Adrenal gland (tissue), 19 donors: ENCODE measurements at places on chromosomes 5 and 9. TPM values are rescaled to one million over a fixed set of nuclear protein-coding genes. Genes with fewer than 3 reads are reported as not detected.

DNA sequence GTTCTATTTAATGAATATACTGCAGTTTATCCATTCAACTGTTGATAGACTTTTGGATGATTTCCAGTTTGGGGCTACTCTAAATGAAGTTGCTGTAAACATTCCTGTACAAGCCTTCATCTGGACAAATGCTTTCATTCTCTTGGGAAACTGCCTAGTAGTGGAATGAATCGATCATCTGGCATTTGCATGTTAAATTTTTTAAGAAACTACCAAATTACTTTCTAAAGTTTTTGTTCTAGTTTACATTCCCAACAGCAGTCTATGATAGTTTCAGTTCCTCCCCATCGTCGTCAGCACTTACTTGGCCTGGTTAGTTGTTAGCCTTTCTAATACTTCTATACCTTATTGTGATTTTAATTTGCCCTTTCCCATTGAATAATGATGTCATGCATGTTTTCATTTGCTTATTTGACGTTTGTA lies 306.3 kb downstream of the FER start:
- DNase-seq, result no peak

- DNase-seq, result no peak
Observed at GRCh38 chr9:105554042-105554441, 3.9 kb upstream of the FKTN start.

DNA sequence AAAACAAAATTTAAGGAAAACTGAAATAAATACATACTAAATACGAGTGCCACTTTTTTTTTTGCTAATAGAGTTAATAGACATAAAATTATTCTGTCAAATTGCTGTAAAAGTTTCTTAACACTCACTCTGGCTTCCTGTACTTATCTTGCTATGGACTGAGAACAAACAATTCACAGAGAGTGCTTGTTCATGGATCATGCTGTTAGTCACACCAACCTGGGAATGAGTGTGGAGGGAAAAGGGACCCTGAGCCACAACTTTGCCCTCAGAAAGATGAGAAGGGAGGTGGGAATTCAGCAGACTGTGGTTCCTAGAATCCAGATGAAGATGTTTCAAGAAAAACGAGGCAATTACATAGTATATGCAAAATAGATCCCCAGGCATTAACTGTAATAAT lies 246.9 kb downstream of the FBXL7 start:
- DNase-seq, result no peak

- no peak for DNase-seq
Observed at GRCh38 chr9:137194388-137194787, 5.9 kb downstream of the SSNA1 start.

Gene MLANA
- total RNA-seq, result not detected

DNA sequence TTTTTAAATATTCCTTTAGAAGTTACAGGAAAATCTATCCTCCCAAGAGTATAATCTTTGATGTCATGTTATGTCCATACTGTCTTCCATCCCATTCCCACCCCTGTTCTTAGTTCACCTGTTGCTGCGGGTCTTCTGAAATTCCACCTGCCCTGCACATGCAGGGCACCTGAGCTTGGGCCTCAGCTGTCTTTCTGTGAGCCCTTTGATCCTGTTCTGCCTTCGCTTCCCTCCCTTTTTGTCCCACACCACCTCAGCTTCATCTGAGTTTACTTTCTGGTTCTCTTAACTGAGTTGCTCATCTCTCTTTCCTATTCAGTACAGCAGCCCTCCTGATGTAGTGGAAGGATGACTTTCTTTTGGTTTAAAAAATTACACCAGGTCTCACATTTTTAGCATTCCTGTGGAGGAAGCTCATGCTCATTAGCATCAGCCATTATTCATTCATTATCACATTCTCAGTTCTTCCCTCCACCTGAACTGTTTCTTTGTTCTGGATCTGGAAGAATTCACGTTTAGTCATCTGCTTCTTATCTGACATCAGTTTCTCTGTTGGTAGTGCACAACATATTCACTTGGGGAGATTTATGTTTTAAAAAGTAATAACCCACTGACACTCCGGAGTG lies 211.0 kb downstream of the ADCY2 start:
- DNase-seq, result no peak

Gene ORM1
- total RNA-seq, result 7.4 TPM

GRCh38 chr9:97293207-97293721 lies 14.2 kb upstream of the CCDC180 start:
- peak; percentile 88 for DNase-seq

Gene GOLGA1
- total RNA-seq, result 30.2 TPM

Gene ACOT12
- not detected for total RNA-seq

Gene F2RL2
- total RNA-seq, result 0.08 TPM

- no peak for DNase-seq
Observed at GRCh38 chr5:31827867-31828266, 188.9 kb downstream of the PDZD2 start.
